ENCODE measurements at places on chromosomes 2 and 18.

- DNase-seq, result no peak
Measured at GRCh38 chr18:55121397-55122170, 162.3 kb upstream of the CCDC68 start.

- DNase-seq, result no peak
Measured at GRCh38 chr2:237758185-237758584, 40.4 kb upstream of the RBM44 start.

DNA sequence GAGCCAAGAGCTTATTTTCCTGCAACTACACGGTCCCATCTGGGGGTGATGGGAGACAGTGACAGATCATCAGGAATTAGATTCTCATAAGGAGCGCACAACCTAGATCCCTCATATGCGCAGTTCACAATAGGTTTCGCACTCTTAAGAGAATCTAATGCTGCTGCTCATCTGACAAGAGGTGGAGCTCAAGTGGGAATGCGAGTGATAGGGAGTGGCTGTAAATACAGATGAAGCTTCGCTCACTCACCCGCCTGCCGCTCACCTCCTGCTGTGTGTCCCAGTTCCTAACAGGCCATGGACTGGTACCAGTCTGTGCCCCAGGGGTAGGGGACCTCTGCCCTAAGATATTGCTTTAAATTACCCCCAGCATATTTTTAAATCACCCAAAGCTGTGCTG, 10.8 kb downstream of the LRRFIP1 start:
- DNase-seq, result no peak

- no peak for DNase-seq
Measured at GRCh38 chr18:51100385-51101120, 70.5 kb downstream of the SMAD4 start.

DNA sequence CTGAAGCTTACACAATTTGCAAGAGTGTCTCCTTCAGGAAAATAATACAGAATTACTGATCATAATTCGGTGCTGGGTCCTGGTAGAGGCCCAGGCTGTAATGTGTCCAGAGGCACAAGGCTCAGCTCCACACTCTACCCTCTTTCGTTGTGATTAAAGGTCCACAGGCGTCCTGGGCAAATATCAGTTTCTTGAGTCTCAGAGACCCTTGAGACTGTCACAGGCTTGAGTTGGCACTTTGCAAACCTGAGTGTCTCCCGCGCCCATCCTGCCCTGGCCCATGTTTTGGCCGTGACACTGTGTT, 46.9 kb upstream of the SMAD7 start:
- no peak for DNase-seq

DNA sequence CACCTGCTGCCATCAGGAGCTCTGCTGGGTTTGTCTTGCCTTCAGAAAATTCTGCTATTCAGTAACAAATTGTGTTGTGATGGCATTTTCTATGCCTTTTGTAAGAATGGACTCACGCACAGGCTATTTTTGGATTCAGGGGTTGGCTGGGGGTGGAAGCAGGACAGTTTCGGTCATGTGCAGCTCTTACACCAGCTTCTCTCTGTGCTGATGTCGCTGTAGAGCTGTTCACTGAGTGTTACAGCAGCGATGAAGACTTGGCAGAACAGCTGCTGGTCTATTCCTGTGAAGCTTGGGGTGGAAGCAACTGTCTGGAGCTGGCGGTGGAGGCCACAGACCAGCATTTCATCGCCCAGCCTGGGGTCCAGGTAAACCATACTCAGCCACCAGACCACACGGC, 49.2 kb downstream of the TRPM8 start:
- no peak for DNase-seq

- DNase-seq, result no peak
Measured at GRCh38 chr18:48059455-48060010, 129.1 kb upstream of the SMAD2 start.

GRCh38 chr2:96875498-96876268, 5.8 kb upstream of the SEMA4C start:
- DNase-seq, result no peak

DNA sequence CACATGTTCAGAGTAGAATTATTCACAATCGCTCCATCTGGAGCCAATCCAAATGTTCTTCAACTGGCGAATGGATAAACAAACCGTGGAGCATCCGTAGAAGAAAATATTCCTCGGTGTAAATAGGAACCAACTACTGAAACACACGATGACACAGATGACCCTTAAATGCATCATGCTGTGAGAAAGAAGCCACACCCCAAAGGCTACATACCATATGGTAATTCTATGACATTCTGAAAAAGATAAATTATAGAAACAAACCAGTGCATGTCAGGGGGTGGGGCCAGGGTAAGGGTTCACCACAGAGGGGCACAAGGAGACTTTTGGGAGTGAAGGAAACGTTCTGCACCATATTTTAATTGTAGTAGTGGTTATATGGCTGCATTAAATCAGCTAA, 312.2 kb upstream of the SMIM21 start:
- no peak for DNase-seq

Measured in stimulated activated CD4-positive, alpha-beta T cell treated with anti-CD3 and anti-CD28 coated beads, Interleukin-12 subunit alpha, Interleukin-12 subunit beta, amount 100 ng/mL, for 48 hours (primary cell).